GM04504 (cell line): ENCODE measurements at places on chromosomes 12 and 14.

DNA sequence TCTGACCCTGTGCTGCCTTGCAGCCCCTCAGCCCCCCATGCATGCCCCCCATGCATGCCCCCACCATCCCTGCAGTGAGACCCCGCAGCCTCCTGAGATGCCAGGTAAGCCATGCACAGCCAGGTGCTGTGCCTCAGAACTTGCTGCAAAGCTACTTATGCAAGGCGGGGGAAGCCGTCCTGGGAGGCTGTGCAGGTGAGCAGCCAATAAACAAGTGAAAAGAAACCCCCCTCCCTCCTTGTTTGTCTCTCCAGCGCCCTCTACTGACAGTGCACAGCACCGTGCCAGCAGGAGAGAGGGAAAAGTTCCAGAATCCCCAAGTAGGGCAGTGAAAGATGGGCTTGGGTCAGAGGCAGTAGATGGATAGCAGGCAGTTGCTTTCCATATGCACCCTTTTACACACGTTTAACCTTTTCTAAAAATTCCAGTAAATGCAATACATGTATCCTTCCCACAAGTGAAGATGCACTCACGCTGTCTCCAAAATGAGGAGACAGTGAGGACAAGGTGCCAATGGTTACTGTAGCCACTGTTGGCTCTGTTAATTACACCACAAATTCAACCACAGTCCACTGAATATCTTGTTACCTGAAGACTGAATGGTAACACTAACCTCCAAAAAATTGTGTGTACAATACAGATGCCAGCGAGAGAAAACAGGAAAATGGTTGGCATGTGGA is 18.0 kb downstream of the TNFAIP2 start:
- no peak for DNase-seq

- DNase-seq: no peak
Measured at GRCh38 chr12:53187145-53187899, 6.6 kb upstream of the CSAD start.

- no peak for DNase-seq
Measured at GRCh38 chr14:54638135-54638446, 71.2 kb downstream of the SAMD4A start.

- DNase-seq: no peak
Measured at GRCh38 chr14:99862136-99862535, 68.9 kb downstream of the EML1 start.

GRCh38 chr14:106670011-106670410 is 1143.6 kb downstream of the TMEM121 start:
- no peak for DNase-seq

GRCh38 chr12:58832920-58833319 is 87.4 kb downstream of the LRIG3 start:
- DNase-seq: no peak

- no peak for DNase-seq
Measured at GRCh38 chr14:52370406-52370935, 56.4 kb downstream of the PTGER2 start.

DNA sequence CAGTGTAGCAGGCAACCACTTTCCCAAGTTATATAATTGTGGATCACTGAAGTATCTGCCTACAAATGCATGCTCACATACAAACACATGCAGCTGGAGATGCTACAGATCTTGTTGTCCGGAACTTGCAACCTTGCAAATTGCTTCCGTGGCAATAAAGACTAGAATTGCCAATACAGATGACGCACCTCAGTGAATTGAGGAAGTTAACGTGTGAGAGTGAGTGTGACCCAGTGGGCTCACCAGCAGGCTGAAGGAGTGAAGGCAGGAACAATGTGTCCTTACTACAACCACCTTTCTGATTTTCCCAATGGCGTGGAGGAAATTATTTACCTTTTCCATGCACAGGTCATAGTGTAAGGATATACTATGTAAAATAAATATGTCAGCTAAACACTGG is 89.4 kb upstream of the GRIP1 start:
- DNase-seq: no peak
